ENCODE measurements at places on chromosomes 4 and X.

DNA sequence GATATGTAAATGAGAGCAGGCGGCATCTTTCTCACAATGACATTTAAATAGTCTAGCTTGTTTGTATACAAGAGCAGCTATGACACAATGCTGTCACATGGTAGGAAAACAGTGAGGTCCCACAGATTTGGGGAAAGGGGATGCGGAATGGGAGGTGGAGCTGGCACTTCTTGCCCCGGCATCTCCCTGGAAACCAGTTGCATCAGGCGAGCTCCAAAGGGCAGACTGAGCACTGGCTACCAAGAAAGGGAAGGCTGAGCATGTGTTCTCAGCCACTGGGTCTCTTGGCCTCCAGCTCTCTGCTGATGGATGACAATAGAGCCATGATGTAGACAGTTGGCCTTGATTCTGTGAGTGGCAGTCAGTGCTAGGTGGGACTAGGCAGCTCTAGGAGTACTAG, 109.0 kb downstream of the UCHL1 start:
- no peak for DNase-seq

DNA sequence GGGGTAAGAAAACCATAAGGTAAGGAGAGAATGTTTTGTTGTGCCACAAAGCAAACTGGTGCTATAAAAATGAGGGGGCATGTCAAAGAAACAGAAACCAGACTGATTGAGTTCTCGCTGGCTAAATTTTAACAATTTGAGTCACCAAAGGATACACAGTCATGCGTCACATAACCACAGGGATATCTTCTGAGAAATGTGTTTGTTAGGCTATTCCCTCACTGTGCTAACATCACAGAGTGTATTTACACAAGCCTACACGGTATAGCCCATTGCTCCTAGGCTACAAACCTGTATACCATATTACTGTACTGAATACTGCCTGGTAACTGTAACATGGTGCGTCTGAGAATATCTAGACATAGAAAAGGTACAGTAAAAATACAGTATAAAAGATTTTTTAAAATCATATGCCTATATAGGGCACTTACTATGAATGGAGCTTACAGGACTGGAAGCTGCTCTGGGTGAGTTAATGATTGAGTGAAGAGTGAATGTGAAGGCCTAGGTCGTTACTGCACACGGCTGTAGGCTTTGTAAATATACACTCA, 50.1 kb downstream of the FBXW7 start:
- no peak for DNase-seq

DNA sequence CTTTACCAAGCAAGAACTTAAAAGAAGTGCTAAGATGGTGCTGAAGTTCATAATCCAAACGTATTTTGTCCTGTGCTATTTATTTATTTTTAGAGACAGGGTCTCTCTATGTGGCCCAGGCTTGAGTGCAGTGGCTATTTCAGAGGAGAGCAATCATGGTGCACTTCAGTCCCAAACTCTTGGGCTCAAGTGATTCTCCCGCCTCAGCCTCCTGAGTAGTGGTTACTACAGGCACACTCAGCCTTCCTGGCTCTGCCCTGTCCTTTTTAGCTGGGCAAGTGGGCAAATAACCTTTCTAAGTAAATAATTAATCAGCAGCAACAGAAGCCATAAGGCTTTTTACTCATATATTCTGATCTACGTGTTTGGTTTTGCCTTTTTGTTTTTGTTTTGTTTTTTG, 2.6 kb downstream of the NSD2 start:
- DNase-seq: no peak

- no peak for DNase-seq
These were observed 608.8 kb upstream of the PCDH10 start for GRCh38 chr4:132540268-132540667.

Data from NCI-H446 treated with DMSO at 0.1 percent for 48 hours (cell line).